ENCODE measurements at places on chromosomes 3 and 15.
A peak's percentile ranks its signal among the peaks of the same experiment; 100 is the strongest.

DNA sequence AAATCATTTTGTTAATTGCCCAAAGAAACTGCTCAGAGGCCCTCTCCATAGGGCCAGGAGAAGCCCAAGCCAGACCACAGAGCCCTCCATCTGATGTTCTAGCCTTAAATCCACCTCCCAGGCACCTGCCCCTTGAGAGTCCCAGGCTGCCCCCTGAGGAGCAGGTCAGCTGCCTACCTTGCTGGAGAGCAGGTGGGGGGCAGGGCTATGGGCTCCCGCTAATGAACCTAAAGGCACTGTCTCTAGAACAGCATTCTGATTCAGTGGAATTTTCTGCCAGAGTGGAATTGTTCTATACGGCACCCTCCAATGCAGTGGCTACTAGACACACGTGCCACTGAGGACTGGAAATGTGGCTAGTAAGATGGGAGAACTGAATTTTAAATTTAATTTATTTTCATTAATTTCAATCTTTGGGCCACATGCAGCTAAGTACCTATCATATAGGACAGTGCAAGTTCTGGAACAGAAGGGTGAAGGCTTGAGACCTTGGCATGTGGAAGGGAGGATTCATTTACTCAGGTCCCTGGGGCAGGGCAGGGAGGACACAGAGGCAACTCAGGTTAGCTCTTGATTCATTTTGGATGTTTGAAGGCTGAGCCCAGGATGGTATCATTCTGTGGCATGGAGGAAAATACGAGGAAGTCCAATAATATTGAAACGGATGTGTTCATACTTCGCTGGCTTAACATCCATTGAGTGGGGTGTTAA, 11.4 kb downstream of the AMOTL2 start:
- no peak for DNase-seq

DNA sequence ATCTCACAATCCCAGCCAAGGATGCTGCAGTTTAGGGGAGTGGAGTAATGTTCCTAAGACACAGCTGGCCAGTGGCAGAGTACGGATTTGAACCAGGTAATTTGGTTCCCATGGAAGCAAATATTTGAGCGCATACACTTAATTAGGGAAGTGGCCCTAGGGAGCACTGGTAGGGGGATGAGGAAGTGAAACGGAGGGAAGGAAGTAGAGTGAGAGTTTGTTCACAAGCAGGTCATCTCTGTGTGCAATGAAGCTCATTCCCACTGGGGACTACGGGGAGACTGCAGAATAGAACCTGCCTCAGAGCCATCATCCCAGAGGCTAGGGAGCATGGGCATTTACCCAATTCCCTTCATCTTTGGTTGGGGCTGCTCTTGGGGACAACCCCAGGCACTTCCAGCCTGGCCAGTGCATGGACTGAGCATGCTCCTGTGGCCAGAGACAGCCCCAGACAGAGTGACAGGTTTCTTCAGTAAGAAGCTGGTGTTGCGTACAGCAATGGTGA, 317.2 kb upstream of the PROK2 start:
- DNase-seq: no peak

DNA sequence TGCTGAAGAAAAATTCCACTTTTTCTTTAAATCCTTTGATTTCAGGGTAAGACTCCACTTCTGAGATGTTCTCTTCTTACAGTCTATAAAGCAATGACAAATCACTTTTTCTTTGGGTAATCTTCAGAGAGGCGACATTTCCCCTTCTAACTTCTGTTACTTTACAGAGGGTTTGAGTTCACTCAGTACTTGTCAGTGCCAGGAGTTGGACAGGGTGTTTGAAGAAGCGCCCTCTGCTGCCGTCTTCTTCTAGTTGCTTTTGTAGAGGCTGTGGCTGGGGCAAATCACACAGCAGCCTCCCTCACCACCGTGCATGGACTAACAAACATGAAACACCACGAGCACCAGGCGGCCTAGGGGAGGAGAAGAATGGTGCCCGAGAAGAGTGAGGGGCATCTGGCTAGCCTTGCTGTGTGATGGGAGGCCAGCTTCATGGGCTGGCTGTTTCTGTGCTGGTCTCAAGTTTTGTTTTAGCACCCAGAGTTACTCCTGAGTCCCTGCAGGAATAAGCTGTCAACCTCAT, at the start of gene CD80:
Gene CD80, minus strand, starts transcription at position 174 of the 523 bp plus-strand sequence. CDS start 1,886 bp downstream, outside the sequence.
- DNase-seq: peak; percentile 84

GRCh38 chr3:41163421-41163820, 35.9 kb upstream of the CTNNB1 start:
- no peak for DNase-seq

- no peak for DNase-seq
Measured at GRCh38 chr15:42313463-42313862, 40.2 kb upstream of the TMEM87A start.

- DNase-seq: no peak
Measured at GRCh38 chr3:36804295-36805055, 40.1 kb upstream of the DCLK3 start.

DNA sequence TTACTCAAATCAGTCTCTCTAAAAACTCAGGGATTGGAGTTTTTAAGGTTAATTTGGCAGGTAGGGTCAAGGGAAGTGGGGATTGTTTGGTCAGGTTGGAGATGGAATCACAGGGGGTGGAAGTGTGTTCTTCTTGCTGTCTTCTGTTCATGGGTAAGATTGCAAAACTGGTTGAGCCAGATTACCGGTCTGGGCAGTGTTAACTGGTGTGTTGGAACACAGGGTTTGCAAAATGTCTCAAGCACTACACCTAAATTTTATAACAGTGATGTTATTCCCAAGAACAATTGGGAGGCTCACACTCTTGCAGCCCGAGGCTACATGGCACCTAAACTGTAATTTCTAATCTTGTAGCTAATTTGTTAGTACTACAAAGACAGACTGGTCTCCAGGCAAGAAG, 425.4 kb downstream of the PLOD2 start:
- no peak for DNase-seq

DNA sequence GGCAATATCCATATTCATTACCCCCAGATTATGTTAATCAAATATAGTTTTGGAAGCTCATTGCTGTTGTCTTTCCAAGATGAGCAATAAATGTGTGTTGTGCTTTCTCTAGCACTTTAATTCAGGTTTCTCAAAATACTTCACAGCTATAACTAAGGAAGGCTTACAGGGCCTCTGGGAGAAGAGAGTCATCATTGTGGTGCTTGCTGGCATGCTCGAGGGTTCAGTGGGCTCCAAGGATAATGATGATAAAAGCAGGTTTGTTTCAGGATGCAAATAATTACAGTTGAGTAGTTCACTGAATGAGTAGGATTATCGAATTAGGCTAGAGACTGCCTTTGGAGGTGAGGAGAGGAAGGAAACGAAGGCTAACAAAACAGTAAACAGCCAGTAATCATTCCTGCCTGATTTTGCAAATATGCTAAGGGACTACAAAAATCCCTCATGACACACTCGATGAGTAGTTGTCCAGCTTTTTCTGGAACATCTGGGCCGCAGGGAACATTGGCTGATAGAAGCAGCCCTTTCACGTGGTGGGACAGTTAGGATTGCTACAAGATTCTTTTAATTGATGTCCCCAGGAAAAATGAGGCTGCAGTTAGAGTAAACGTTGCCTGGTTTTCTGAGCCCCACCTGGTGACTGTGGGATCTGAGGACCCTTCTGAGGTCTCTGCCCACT, 54.1 kb downstream of the SLC7A14 start:
- no peak for DNase-seq

DNA sequence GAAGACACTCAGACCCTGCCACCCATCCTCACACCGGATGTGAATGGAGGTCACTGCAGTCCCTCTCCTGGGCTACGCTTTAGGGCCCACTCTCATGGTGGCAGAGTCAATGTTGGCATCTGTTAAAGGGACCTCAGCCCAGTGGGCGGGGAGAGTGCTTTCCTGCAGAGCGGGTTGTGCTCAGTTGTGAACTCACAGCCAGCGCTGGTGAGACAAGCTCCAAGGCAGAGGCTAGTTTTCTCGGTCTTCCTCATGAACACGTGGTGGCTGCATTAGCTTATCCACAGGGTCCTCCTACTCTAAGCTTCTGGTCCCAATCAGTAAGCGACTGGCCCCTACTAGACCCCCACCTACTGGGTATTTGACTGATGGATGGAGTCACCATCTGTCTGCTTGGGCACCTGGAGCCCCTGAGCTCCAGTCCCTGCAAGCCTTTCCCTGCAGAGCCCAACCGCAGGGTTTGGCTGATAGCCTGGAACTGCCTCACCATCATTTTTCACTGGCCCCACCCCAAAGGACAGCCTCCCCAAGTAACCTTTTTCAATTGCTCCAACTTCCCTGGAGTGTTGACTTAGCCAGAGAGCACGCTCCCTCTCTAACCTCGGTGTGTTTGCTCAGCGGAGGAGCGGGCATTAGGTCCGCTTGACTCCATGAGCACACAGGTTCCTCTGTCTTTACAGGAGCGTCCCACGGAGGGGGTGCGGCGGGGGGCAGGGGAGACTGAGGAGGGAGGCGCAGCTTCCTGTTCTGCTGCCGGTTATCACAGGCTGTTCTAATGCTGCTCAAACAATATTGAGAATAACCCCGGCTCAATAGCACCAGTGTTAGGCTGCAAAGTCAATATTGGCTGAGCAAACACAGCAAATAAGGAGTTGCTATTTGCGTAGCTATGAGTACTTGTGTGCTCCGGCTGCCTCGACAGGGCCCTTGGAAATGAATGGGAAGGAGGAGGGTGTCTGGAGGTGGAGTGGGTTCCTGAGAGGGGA, 141.7 kb downstream of the RPLP1 start:
- peak; percentile 93 for DNase-seq

- DNase-seq: no peak
Measured at GRCh38 chr3:126398423-126399350, 4.0 kb downstream of the CFAP100 start.

DNA sequence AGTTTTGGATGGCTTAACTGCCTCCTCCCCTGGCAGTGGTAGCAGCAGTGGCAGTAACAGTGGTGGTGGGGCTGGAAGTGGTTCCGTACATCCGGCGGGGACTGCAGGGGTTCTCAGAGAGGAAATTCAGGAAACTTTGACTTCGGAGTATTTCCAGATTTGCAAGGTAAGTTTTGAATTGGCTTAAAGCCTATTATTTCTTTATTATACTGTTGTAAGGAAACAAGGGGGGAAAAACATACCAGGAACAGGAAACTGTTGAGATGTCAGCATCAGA, 1.5 kb downstream of the STXBP5L start:
- DNase-seq: no peak

DNA sequence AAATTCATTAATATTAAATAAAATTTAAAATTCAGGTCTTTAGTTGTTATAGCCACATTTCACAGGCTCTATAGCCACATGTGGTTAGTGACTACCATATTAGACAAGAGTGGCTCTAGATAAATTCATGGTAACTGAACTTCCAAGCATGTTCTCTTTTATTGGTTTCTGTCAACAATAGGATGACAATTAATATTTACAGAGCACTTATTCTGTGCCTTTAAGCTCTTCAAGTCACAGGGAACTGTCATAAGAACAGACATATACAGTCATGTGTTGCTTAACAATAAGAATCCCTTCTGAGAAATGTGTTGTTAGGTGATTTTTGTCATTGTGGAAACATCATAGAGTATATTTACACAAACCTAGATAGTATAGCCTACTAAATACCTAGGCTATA, 38.8 kb upstream of the SLC25A36 start:
- no peak for DNase-seq

DNA sequence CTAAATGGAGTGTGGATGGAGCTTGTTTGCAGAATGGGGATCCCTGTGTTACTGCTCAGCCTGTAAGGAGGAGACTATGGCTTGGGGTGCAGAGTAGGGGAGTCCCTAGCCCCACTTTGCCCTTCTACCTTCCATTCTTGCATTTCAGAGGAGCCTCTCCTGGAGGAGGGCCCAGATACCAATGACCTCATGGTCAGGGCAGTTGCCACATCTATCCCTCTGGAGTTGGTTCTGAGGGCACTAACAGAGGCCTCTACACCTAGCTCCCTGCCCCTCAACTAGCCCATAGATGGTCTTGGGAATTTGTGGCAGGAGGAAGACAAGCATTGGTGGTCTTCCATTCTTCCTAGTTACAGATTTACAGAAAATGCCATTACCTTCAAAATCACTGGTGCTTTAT, 6.1 kb downstream of the SKOR1 start:
- DNase-seq: no peak

GRCh38 chr3:11969986-11970385, 34.2 kb upstream of the SYN2 start:
- no peak for DNase-seq

- DNase-seq: no peak
Measured at GRCh38 chr15:49330166-49330565, 92.9 kb upstream of the FGF7 start.

DNA sequence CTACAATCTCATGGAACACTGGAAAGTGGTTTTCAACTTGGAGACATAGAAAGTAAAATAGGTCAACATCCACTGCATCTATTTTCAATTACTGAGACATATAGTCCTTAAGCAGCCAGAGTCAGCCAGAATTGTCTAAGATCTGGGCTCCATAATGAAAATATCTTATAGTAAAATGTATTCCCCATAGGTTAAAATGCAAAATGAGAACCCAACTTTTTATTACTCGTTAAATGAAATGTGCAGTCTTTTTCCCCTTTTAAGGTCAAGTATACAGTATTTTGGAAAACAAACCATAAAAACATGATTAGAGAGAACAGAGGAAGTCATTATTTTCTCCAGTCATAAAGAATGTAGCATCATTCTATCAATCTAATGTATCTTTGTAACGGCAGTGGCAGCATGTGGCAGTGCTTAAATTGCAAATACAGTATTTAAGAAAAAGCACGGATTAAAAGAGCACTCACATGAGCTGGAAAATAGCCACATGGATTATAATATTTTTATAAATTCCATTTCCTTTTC, 64.4 kb upstream of the CPB1 start:
- no peak for DNase-seq

DNA sequence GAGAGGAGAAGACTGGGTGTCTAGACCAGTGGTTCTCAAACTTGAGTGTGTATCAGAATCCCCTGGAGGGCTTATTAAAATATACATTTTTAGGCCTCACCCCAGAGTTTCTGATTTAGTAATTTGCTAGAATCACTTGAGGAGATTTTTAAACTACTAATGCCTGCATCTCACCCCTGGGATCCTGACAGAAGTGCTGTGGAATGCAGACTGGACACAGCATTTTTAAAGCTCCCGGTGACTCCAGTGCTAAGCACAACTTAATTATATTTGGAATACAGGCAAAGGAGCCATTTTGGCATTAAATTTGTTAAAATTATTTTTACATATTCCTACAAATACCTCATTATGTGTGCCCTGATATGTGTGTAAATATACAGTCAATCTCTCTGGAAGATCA, 26.7 kb upstream of the COL6A6 start:
- DNase-seq: no peak

GRCh38 chr15:31556494-31557150, 230.0 kb downstream of the KLF13 start:
- DNase-seq: no peak

Measured in mucosa of descending colon (tissue), 3 donors.